ENCODE measurements at places on chromosomes 3 and 15. TPM values are rescaled to one million over a fixed set of nuclear protein-coding genes. Genes with fewer than 3 reads are reported as not detected.

BCL2A1 gene
- not detected for total RNA-seq

LRRC3B gene
- not detected for total RNA-seq

MLF1 gene
- total RNA-seq, result 4.9 TPM

ZIC1 gene
- total RNA-seq, result not detected

GP5 gene
- not detected for total RNA-seq

GOLGA8T gene
- total RNA-seq, result not detected

RBPMS2 gene
- not detected for total RNA-seq

HIGD2B gene
- not detected for total RNA-seq

ATP8B4 gene
- 0.24 TPM for total RNA-seq

ISLR2 gene
- not detected for total RNA-seq

NUP210 gene
- total RNA-seq, result 2.9 TPM

ELL3 gene
- total RNA-seq, result 27.3 TPM

PRSS50 gene
- total RNA-seq, result not detected

SGO1 gene
- 0.21 TPM for total RNA-seq

C3orf85 gene
- total RNA-seq, result not detected

RBMS3 gene
- total RNA-seq, result 19.3 TPM

ZMYND10 gene
- 0.24 TPM for total RNA-seq

LMAN1L gene
- total RNA-seq, result not detected

FETUB gene
- not detected for total RNA-seq

TPRA1 gene
- total RNA-seq, result 86.8 TPM

LZTFL1 gene
- total RNA-seq, result 11.7 TPM

PLA1A gene
- total RNA-seq, result 0.96 TPM

TWF2 gene
- total RNA-seq, result 57.1 TPM

NRROS gene
- not detected for total RNA-seq

GOLGA6A gene
- not detected for total RNA-seq

EXOG gene
- 3.1 TPM for total RNA-seq

SLC22A14 gene
- under 0.01 TPM for total RNA-seq

NPRL2 gene
- total RNA-seq, result 18.3 TPM

CLRN1 gene
- not detected for total RNA-seq

TMC3 gene
- not detected for total RNA-seq

UROC1 gene
- total RNA-seq, result not detected

CHRFAM7A gene
- not detected for total RNA-seq

TNFAIP8L3 gene
- total RNA-seq, result 8.1 TPM

FBXO40 gene
- not detected for total RNA-seq

SCAMP5 gene
- 0.72 TPM for total RNA-seq

CILP gene
- under 0.01 TPM for total RNA-seq

PLD1 gene
- 23.0 TPM for total RNA-seq

TBL1XR1 gene
- total RNA-seq, result 205 TPM

ANKRD63 gene
- not detected for total RNA-seq

TGM5 gene
- total RNA-seq, result 0.21 TPM

PIK3CA gene
- total RNA-seq, result 20.0 TPM

SPINT1 gene
- 274 TPM for total RNA-seq

NOX5 gene
- not detected for total RNA-seq

CELSR3 gene
- total RNA-seq, result 3.4 TPM

WDR93 gene
- not detected for total RNA-seq

ATOSA gene
- 8.7 TPM for total RNA-seq

ANKDD1A gene
- 4.5 TPM for total RNA-seq

PYGO1 gene
- total RNA-seq, result 1.4 TPM

CPEB1 gene
- total RNA-seq, result not detected

ULK3 gene
- total RNA-seq, result 16.9 TPM

DGKG gene
- total RNA-seq, result not detected

MCF2L2 gene
- not detected for total RNA-seq

FBXW12 gene
- total RNA-seq, result not detected

NR1I2 gene
- total RNA-seq, result not detected

Data from tracheal epithelial cell (primary cell).